ENCODE measurements at places on chromosomes 7 and 10.

DNA sequence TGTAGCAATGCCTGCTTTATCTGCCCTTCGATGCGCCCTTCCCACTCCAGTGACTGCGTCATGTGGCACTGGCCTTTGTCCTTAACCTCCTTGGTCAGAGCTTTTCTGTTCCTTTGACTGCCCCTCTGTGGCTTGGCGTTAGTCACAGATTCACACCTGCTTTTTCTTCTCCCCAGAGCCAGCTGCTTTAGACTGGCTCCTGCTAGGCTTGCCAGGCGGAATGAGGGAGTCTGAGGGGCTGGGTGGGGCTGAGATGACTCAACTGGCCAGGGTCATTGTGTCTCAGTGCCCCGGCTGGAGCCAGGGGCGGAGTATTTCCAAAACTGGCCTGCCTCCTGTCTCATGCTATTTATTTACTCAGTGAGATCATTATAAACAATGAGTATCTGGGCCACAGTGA is 194.1 kb downstream of the EMX2 start:
- no peak for DNase-seq

- DNase-seq, result no peak
Observed at GRCh38 chr7:85067371-85067770, 119.5 kb downstream of the SEMA3D start.

DNA sequence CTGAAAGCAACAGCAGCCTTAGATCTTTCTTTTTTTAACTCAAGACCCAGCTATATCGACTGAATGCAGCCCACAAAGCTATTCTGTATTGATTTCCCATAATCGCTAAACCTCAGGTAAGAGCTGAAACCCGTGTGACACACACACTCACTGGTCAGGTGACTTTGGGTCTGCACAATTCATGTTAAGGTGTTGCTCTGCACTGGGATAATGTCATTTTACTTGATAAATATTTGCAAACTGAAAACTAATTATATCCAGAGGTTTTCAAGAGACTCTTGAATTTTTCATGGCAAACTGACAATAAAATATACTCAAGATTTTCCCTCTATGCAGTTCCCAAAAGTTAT is 33.1 kb downstream of the SCRN1 start:
- DNase-seq, result no peak

DNA sequence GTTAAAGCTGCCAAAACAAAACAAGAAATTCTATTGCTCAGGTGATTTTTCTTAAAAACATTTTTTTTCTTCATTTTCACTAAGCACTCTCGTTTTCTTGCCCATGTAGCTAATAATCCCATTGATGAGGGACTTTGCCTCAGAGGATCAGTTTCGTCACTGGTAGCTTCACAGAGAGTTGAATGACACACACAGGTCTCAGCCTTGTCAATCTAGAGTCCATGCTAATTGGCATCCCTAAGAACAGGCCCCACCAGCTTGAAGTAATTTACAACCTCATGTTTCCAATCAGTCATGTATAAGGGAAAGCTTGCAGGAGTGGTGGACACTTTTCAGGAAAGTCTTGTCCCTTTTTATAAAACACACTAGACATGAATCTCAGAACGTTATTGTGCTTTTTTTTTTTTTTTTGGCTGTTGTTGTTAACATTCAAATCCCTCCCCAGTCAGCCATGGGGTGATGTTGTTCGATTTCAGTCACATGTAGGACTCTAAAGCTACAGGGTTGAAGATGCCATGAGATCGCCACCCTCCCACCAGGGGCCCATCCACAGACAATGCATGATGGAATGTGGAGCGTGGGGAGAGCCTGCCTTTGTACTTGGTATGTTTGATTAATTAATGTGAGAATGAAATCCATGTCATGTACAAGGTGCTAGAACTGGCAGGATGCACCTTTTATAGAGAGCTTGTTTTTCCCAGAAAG is 232.4 kb upstream of the FZD8 start:
- no peak for DNase-seq

DNA sequence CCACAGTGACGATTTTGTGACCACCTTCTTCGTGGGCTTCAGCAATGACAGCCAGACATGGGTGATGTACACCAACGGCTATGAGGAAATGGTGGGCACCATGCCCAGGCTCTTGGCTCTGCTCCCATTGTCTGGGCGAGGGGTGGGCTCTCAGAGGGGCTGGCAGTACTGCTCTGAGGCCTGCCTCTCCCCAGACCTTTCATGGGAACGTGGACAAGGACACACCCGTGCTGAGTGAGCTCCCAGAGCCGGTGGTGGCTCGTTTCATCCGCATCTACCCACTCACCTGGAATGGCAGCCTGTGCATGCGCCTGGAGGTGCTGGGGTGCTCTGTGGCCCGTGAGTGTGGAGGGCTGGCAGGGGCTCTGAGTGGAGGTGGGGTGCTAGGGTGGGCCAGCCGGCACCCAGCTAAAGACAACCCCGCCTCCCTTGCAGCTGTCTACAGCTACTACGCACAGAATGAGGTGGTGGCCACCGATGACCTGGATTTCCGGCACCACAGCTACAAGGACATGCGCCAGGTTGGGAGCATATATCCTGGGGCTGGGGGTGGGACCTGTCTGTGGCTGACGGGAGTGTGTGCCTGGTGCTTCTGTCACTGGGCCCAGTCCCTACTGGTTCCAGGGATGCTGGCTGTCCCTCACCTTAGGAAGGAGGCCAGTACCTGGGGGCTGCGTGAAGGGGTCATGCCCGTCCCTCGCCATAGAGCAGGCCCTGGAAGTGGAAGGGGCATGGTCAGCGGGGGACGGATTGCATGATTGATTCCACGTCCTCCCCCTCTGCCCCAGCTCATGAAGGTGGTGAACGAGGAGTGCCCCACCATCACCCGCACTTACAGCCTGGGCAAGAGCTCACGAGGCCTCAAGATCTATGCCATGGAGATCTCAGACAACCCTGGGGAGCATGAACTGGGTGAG is 6.8 kb downstream of the AEBP1 start:
- no peak for DNase-seq

DNA sequence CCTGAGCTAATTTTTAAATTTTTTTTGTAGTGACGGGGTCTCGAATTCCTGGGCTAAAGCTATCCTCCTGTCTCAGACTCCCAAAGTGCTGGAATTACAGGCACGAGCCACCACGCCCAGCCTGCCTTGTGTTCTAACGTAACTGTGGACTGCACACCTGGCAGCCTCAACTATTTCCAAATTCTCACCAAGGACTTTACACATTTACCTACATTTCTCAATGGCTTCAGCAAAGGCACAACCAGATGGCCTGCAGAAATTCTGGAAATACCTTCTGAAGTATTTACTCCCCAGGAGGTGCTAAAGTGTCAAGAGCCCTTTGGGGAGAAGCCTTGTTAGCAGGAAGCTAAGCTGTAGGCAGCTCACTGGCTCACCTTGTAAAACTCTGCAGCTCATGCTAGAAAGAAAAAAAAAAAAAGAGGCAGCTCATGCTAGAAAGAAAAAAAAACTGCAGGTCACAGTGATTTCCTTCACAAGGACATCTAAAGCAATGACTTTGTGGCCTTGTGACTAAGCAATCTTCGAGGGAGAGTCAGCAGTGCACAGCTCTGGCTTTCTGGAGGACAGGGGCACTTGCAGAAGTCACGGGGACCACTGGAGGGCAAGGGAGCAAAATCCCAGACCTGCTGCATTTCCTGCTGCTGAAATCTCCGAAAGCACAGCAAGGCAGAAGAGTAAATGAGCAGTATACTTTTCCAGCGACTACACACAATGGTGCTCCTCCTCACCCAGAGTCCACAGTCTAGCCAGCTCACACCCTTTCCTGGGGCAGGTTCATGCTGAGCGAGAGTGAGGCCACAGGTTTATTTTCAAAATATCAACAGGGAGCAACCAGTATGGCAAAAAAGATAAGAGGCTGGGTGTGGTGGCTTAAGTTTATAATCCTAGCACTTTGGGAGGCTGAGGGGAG is 40.4 kb downstream of the BAIAP2L1 start:
- no peak for DNase-seq

DNA sequence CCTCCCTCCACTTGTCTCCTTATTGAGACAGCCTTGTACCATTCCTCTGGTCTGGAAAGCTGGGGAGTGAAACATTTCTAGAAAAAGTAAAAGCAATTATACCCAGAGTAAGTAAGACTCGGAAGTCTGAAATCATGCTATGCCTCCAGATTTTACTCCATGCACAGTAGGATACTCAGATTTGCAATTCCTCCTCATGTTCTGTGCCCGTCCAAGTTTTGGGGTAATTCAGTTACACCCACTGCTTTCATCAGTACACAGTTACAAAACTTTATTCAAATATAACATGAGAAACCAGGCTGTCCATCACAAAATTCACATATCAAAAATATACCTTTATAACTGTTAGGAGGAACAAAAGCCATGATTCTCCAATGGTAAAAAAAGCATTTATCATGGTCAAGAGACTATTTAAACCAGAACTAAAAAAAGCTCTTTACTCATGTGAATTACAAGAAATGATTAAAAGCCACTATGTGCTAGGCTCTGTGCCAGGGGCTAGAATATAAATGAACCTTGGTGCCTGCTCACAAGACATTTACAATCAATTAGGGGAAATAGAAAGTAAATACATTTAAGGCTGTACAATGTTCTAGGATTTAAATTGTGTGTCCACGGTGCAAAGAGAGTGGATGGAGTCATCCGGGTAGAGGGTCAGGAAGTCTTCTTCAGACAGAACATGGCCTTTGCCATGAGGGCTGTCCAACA is 320.2 kb downstream of the ELMO1 start:
- DNase-seq, result no peak

All from CD4-positive, alpha-beta T cell treated with Interleukin-1 beta for 1 hour (primary cell).